CD4-positive, alpha-beta memory T cell (primary cell): ENCODE measurements at places on chromosomes 7 and 10.

GRCh38 chr7:152103066-152103465, 77.6 kb downstream of the GALNT11 start:
- peaks cover 24% of the 10 kb centered on the region for H3K36me3 ChIP-seq
- no peak overlapping the region for H3K27ac ChIP-seq
- H3K27me3 ChIP-seq, result no peaks in the 10 kb centered on the region
- no peak for DNase-seq

- DNase-seq, result no peak
- H3K27me3 ChIP-seq, result no peaks in the 10 kb centered on the region
Measured at GRCh38 chr7:148290538-148290937, 300.0 kb upstream of the C7orf33 start.

GRCh38 chr10:124197371-124198124, 104.2 kb upstream of the CHST15 start:
- DNase-seq, result no peak
- H3K4me1 ChIP-seq, result no peaks in the 10 kb centered on the region
- no peak overlapping the region for H3K27ac ChIP-seq
- H3K4me3 ChIP-seq, result no peak overlapping the region
- H3K36me3 ChIP-seq, result no peaks in the 10 kb centered on the region

- H3K4me3 ChIP-seq, result no peak overlapping the region
- no peak for DNase-seq
- no peaks in the 10 kb centered on the region for H3K4me1 ChIP-seq
- no peak overlapping the region for H3K27ac ChIP-seq
- no peaks in the 10 kb centered on the region for H3K27me3 ChIP-seq
Measured at GRCh38 chr10:33981301-33981700, 646.8 kb upstream of the NRP1 start.

DNA sequence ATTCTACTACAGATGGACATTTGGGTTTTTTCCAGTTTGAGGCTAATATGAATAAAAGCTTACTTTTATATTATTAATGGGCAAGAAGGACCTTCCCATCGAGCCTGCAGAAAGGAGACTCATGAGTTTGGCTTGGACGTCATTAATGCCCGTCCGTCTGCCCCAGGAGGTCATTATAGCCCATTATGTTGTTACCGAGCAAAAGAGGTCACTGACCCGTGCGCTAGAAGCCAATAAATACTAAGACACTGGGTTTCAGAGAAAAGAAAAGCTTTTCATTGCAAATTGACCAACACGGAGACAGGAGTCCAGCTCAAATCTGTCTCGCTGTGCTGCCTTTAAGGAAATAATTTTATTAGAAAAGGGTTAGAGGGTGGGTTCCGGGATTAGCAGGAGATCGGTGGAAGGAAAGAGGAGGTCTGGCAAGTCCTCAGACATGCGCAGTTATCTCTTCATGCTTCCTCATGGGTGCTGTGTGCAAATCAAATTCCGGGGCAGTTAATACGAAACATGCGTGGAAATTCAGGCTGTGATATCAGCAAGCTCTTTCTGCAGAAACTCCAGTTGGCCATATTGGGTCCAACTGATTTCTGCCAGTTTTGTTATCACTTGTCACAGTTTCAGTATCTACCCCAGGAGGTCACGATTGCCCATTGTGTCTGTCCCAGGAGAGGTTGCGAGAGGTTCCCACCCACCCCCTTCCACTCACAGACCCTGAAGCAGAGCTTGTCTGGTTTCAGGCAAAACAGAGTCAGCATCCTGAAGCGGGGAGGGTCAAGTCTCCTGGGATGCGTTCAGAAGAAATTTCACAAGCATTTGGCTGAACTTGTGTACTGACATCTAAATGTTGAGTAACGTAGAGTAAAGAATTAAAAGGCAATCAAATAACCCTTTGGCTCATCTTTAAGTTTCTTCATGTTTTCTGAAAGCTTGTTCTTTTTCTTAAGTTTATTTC, 1.1 kb upstream of the GALNTL5 start:
- no peaks in the 10 kb centered on the region for H3K27me3 ChIP-seq
- DNase-seq, result no peak
- no peaks in the 10 kb centered on the region for H3K36me3 ChIP-seq
- no peak overlapping the region for H3K4me3 ChIP-seq
- no peaks in the 10 kb centered on the region for H3K4me1 ChIP-seq
